ENCODE measurements at places on chromosomes 5 and 9.

- DNase-seq: no peak
Observed at GRCh38 chr5:76403766-76404222, 709 bp downstream of the IQGAP2 start.

DNA sequence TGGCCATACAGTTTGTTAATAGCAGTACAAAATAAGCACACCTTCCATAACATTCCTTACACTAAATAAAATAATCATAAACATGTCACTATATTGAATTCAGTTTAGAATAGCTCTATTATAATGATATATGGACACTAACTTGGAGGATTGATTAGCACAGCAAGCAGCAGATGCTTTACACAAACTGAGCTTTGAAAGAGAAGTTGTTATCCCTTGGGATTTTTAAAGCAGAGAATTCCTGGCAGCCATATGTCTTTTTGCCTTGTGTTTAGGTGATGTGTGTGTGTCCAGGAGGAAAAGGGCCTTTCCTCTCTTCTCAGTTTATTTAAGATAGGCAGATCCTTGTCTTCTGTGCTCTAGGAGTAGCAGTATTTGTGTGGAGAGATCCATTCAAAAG lies 232.2 kb upstream of the GRIN3A start:
- no peak for DNase-seq

GRCh38 chr5:7904170-7904569 lies 35.2 kb downstream of the MTRR start:
- peak; percentile 61 for DNase-seq

GRCh38 chr9:129336130-129336528 lies 158.1 kb upstream of the IER5L start:
- no peak for DNase-seq

- no peak for DNase-seq
Observed at GRCh38 chr5:79499640-79500273, 14.2 kb downstream of the HOMER1 start.

GRCh38 chr9:83523684-83524083 lies 14.5 kb downstream of the FRMD3 start:
- no peak for DNase-seq

DNA sequence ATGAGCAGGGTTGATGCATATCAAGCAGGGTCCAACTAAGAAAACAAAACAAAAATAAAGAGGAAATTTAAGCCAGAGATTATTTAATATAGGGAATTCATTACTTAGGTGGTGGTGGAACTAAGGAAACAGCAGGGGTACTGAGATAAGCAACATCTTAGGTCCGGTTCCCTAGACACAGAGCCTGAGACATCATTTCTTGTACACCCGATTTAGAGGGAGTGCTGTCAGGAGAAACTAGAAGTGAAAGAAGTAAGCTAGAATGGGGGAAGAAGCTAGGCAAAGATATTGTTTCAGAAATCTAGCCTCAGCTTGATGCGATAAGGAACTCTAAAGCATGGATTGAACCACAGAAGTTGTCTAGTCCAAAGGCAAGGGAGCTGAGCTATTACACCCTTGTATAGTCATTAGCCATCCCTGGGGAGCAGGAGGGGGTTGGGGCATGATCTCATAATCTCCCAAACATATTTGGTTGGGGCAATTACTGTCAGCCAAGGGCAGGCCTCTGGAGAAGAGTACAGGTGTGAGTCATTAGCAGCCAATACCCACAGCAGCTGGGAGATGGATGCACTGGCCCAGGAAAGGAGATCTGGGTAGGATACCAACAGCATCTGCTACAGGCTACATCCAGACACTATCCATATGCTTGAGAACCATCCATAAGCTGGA lies 194.5 kb downstream of the ARL15 start:
- peak; percentile 7 for DNase-seq

GRCh38 chr5:140420226-140420570 lies 18.6 kb downstream of the ANKHD1 start:
- DNase-seq: no peak

GRCh38 chr9:32991897-32992594 lies 9.4 kb downstream of the APTX start:
- no peak for DNase-seq

DNA sequence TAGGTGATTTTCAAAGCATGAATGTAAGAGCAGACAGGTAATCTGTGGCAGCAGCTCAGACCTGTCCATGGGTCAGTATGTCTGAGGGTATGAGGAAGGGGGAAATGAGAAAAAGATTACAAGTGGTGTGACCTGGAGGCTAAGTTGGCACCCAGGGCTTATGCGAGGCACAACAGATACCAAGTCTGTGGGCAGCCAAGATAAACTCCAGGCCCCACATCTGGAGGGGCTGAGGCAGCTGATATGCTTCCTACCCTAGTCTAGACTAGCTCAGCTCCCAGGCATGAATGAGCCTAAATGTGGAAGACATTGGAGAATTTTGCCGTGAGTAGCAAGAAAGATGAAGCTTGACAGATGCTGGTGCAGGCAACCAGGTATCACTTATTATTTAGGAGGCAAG lies 151.7 kb downstream of the PIK3R1 start:
- DNase-seq: no peak

GRCh38 chr5:83683836-83684235 lies 36.8 kb downstream of the HAPLN1 start:
- DNase-seq: no peak

DNA sequence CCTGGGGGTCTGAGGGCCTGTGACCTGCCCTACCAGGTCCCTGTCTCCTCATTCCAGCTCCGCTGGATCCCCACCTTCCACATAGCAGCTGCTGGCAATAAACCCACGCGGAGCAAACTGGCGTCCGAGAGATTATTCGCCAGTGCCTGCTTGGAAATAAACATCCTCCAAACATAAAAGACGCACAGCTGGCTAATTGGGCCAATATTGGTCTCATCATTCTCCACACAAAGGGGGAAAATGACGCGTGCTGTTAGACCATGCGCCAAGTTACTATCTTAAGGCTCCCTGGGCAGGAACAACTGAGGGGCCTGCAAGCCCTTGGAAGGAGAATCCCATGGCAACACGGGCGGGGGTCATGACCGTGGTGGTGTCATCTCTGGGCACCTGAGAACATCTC lies 73.3 kb upstream of the SARDH start:
- DNase-seq: no peak

DNA sequence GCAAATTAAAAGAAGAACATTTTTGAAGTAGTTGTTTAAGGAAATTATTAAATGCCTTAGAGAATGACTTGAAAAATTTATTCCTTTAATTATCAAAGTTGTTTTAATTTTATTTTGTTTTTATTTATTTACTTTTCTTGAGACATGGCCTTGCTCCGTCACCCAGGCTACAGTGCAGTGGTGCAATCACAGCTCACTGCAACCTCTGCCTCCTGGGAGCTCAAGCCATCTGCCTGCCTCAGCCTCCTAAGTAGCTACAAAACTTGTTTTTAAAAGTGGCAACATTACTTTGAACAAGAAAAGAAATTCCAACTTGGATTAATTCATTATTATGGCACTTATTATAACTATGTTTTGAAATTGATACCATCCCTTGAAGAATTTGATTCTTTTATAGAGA lies 29.0 kb downstream of the CDO1 start:
- DNase-seq: no peak

DNA sequence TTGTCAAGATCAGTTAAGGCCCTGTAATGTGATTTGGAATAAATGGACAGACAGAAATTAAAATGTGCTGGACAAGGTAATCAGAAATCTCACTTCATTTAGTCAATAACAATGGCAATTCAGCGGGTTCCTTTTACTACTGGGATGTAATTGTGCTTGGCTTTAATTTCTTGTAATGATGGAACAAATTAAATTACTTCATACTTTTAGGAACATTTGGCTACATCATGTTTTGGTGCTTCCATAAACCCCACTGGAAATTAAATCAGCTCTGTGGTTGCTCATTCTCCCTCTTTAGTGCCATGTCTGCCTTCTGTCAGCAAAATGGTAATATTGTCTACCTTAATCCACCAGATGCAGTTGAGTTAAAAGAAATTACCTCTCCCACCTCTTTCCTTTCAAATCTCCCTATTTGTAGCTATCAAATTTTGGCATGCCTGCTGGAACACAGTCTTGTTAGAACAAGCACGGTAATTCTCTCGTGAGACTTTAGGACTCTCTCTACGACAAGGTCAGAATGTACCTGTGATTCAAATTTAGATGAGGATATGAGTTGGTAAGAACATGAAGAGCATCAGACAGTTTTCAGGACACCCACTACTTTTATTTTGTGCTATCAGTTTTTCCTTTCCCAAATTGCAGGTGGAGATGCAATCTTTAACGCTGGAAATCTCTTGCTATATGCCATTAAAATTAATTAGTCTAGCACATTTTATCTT lies 476.3 kb downstream of the RAB3C start:
- DNase-seq: no peak

DNA sequence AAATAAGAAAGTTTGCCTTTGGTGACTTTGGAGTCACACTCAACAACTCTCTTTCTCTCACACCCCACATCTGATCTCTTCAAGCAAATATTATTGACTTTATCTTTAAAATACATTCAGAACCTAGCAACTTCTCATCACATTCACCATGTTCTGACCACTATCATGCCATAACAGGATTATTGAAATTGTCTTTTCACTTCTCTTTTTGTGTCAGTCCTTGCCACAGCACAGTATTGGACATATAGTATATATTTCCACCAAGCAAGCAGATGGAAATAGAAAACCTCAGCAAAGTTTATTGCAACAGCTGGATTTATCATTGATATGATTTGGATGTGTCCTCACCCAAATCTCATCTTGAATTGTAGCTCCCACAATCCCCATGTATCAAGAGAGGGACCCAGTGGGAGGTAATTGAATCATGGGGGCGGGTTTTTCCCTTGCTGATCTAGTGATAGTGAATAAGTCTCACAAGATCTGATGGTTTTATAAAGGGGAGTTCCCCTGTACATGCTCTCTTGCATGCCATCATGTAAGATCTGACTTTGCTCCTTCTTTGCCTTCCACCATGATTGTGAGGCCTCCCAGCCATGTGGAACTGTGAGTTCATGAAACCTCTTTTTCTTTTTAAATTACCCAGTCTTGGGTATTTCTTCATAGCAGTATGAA lies 26.9 kb upstream of the ITGA1 start:
- no peak for DNase-seq

- DNase-seq: no peak
Observed at GRCh38 chr5:79837761-79838551, 148.3 kb downstream of the CMYA5 start.

GRCh38 chr5:122352331-122352730 lies 40.3 kb downstream of the SNCAIP start:
- no peak for DNase-seq

DNA sequence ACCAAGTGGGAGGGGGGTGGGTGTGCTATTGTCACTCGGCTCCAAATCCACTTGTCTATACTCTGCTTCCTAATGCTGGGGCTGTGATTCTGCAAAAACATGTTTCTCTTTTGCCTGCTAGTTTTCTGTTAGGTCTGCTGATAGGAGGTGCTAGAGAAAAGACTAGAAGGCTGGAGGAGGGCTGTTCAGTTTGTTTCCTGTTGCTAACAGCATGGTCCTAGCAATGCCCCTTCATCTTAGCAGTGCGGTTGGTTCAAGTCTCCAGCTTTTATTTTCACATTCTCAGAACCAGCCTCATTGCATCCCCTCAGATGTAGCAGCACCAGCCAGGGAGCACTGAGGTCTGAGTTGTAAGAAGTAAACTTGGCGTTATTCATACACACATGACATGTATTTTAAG lies 310.2 kb downstream of the YTHDC2 start:
- DNase-seq: no peak

DNA sequence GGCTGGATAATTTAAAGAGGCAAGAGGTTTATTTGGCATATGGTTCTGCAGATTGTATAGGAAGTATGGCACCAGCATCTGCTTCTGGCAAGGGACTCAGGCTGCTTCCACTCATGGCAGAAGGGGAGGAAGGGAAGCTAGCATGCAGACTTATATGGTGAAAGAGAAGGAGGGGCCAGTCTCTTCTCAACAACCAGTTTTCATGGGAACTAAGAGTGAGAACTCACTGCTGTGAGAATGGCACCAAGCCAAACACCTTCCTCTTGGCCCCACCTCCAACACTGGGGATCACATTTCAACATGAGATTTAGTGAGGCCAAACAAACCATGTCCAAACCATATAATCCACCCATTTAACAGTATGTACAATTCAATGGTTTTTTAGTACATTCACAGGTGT lies 113.3 kb upstream of the SHB start:
- no peak for DNase-seq

- DNase-seq: peak; percentile 53
Observed at GRCh38 chr5:172769616-172770373, 1.2 kb downstream of the DUSP1 start.

DNA sequence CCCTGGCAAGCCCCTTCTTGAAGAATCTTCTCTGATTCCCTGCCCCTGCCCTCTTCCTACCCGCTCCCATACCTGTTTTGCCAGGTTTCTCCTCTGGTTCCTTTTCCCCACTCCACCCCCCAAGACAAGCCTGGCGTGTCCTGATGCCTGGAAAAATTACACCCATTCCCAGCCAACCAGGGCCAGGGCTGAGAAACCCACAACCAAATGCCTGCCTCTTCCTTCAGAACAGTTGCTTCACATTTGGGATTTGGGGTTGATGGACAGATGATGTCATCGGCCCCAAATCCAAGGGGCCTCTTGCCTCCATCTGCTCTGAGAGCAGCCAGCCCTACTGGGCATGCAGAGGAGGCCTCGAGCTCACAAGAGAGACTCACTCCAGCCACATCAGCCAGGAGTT lies 8.8 kb upstream of the NEK6 start:
- no peak for DNase-seq

- DNase-seq: peak; percentile 66
Observed at GRCh38 chr9:100652850-100653249, 75.0 kb downstream of the CAVIN4 start.

GRCh38 chr5:171437286-171437821 lies 17.9 kb downstream of the FGF18 start:
- no peak for DNase-seq

GRCh38 chr9:137797206-137798120 lies 80.1 kb upstream of the CACNA1B start:
- DNase-seq: no peak

DNA sequence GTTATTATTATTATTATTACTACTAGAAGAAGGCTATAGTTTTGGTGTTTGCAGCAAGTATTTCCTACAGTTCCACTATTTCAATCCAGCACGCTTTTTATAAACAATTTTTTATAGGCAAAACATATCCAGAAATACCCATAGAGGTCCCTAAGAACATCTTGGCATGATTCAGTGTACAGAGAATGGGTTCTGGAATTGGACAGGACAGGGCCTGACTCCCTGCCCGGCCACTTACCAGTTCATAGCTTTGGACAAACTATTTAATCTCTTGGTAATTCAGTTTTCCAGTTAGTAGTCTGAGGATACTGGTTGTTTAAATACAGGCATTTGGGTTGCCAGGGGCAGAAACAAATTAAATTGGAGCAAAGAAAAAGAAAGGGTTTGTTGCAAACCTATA lies 91.2 kb downstream of the PGM5 start:
- DNase-seq: no peak

DNA sequence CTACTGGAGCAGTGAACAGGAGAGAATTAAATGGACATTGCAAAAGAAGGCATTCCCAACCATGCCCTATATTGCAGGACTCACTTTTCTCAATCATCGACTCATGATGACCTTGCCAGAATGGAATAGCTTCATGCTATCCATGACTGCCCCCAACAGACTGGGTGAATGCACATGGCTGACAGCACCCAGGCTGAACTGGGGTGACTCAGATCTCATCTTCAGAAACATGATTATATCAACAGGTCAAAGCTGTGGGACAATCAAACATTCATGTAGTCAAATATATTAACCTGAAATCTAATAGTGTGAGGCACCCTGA lies 34.7 kb upstream of the MIER3 start:
- DNase-seq: peak; percentile 40
